Activated T-cell treated with anti-CD3 and anti-CD28 coated beads, Interleukin-2, amount 50 U/mL, for 72 hours (primary cell): ENCODE measurements at places on chromosomes 4 and X.

DNA sequence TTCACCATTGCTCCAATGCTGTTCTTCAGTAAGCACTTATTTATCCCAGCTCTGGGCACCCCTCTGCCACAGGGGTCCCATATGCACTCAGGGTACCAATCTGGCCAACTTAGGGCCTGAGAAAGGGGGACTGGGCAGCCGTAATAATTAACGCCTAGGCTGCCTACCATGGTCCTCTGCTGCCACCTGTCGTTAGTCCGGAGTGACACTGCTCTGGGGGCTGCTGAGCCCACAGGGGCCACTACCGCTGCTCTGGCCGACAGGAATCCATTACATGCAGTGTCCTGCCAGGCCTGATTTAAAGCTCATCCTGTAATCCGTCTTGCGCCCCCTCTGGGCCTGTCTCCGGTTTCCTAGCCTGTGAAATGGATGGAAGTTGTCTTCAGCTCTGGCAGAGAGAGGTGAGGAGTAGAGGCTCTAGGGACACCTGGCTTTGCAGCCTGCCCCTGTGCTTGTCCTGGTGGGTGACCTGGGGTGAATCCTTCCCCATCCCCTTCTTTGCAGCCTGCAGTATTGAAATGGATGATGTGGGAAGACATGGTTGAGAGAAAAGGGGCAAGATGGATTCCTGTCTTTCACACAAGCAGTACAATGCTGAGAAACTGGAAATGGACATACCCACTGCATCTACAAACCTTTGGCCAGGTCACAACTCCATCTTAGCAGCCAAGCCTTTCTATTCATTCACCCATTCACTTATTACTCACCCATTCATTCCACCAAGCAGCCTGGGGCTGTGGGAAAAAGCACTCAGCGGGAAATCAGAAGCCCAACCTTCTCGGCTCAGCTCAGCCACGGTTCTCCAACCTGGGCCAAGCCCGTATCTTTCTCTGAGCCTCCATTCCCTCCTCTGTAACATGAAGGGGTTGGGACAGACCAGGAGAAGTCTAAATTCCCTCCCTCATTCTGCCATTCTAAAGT, 116.3 kb upstream of the NALF2 start:
- DNase-seq: peak; percentile 28
- H3K36me3 ChIP-seq: no peaks in the 10 kb centered on the region
- no peak overlapping the region for H3K4me3 ChIP-seq
- no peaks in the 10 kb centered on the region for H3K4me1 ChIP-seq

- no peaks in the 10 kb centered on the region for H3K27me3 ChIP-seq
- H3K4me1 ChIP-seq: no peaks in the 10 kb centered on the region
- no peaks in the 10 kb centered on the region for H3K36me3 ChIP-seq
- no peak overlapping the region for H3K27ac ChIP-seq
These were observed 55.1 kb upstream of the SLC4A4 start for GRCh38 chr4:71283642-71284257.

DNA sequence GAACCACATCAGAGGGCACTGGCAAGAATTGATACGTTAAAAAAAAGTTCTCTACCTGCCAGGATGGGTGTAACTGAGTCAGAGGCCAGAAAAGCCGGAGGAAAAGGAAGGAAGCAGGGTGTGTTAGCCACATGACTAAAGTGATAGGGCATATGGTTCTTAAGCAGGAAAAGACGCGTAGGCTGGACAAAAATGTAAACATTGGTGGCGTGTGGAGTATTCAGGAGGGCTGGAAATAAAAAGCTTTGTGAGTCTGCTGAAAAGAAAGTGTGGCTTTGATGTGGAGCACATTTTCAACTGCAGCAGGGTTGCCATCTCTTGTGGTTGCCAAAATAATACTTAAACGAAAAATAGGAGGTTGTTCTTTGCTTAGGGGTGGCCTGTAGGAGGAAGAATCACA, 186.5 kb upstream of the RPL34 start:
- peak overlapping the region; percentile 86 for H3K27ac ChIP-seq
- DNase-seq: peak; percentile 20
- H3K4me1 ChIP-seq: peaks cover 30% of the 10 kb centered on the region
- H3K4me3 ChIP-seq: peak overlapping the region; percentile 77

DNA sequence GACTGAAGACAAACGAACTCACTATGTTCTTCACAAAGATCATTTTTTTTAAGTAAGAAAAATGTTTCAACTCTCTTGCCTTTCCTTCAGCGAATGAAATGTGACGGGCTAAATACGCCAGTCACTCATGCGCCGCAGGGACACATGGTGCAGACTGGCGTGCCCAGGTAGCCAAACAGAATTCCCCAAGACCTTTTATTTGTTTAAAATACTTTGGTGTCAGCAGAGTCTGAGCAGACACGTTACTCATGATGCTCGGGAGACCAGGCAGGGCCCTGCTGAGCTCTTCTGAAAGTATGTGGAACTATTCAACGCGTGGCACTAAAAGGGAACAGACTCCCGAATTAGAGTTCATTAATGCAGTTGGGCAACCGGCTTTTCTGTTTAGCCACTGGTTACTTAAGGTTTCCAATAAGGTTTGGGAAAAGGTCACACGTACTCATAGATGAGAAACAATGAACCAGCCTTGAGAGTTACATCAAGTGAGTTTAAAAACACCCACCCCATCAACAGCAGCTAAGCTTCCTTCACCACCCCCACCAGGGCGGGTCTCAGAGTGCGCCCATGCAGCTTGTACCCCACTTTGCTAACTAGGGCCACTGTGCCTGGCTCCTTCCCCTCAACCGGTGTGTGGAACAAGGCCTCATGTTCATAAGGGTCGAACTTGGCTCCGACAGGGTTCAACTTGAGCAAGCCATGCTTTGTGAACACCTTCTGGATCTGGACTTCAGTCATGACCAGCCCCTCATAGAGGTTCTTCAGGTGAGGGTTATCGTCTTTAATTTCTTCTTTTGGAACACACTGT, 7.3 kb downstream of the GRPEL1 start:
- H3K4me1 ChIP-seq: peaks cover 23% of the 10 kb centered on the region
- no peaks in the 10 kb centered on the region for H3K27me3 ChIP-seq
- H3K4me3 ChIP-seq: no peak overlapping the region

DNA sequence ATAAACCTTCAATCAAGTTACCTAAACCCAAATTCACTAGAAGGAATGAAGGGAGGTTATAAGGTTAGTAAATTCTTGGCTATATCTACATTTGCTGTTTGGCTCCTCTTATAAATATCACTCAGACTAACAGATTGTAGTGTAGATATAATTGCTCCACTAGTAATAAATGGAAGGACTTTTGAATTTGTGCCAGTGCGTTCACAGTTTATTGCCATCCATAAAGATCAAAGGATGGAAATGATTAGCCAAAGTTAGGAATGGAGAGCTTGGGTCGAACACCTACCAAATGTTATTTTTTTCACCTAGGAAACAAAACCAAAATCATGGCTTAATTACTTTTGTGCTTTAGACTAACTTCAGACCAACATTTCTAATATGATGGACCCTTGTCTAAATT, 9.2 kb downstream of the DTHD1 start:
- DNase-seq: no peak
- H3K36me3 ChIP-seq: peaks cover 6% of the 10 kb centered on the region
- H3K27me3 ChIP-seq: no peaks in the 10 kb centered on the region
- H3K4me1 ChIP-seq: peaks cover 32% of the 10 kb centered on the region

DNA sequence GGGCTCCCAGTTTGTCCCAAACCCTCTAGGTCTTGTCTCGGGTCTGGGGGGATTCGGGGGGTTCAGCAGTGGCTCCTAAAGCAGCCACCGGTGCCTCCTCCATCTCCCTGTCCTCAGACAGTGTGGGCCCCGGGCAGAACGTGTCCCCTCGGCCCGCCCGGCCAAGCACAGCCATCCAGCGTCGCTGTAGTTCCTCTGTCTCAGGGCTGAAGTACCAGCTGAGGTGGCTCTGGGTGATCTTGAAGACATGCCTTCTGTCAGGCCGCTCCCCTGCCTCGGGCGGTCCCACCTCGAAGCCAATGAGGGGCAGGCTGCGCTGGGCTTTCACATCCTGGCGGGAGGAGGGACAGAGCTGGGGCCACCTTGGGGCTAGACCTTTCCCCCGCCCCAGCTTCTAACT, 5.9 kb downstream of the TSR2 start:
- no peak overlapping the region for H3K27ac ChIP-seq
- DNase-seq: no peak
- H3K4me1 ChIP-seq: peaks cover 18% of the 10 kb centered on the region
- no peaks in the 10 kb centered on the region for H3K27me3 ChIP-seq
- no peak overlapping the region for H3K4me3 ChIP-seq
- peaks cover 3% of the 10 kb centered on the region for H3K36me3 ChIP-seq

DNA sequence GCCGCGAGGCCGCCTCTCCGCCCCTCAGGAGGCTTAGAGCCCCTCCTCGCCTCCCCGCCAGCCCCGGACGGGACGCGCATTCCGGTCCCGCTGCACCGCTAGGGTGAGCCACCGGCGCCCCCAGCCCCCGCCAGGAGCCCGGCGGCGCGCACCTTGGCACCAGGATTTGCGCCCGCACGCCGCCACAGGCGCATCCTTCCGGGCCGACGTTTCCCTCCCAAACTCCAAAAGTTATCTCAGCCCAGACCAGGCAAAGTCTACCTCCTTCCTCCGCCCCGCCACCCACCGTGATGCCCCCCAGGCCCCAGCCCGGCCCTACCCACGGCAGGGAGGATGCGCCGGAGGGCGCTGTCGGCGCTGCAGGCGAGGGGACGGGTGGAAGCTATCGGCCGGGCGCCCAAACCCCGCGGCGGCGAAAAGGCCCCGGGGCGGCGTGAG, 538 bp downstream of the SCML2 start:
- peak overlapping the region; percentile 81 for H3K4me3 ChIP-seq
- H3K27ac ChIP-seq: no peak overlapping the region
- H3K4me1 ChIP-seq: no peaks in the 10 kb centered on the region
- DNase-seq: peak; percentile 28

DNA sequence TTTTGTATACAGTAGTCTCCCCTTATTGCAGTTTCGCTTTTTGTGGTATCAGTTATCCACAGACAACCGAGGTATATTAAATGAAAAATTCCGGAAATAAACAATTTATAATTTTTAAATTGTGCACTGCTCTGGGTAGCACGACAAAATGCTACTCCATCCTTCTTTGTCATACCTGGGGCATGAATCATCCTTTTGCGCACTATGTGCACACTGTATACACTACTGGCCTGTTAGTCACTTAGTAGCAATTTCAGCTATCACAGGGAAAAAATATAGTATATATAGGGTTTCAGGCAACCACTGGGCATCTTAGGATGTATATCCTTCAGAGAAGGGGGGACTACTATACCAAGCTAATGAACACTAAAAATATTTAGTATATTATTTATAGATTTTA, 198.8 kb upstream of the FAT4 start:
- H3K36me3 ChIP-seq: no peaks in the 10 kb centered on the region
- H3K27me3 ChIP-seq: no peaks in the 10 kb centered on the region
- no peak for DNase-seq
- no peak overlapping the region for H3K27ac ChIP-seq

GRCh38 chrX:43121637-43122036, 343.7 kb upstream of the PPP1R2C start:
- no peaks in the 10 kb centered on the region for H3K36me3 ChIP-seq
- no peak overlapping the region for H3K4me3 ChIP-seq
- no peak for DNase-seq
- H3K4me1 ChIP-seq: no peaks in the 10 kb centered on the region
